ENCODE measurements at places on chromosomes 3 and 15. TPM values are rescaled to one million over a fixed set of nuclear protein-coding genes. Genes with fewer than 3 reads are reported as not detected.

DNA sequence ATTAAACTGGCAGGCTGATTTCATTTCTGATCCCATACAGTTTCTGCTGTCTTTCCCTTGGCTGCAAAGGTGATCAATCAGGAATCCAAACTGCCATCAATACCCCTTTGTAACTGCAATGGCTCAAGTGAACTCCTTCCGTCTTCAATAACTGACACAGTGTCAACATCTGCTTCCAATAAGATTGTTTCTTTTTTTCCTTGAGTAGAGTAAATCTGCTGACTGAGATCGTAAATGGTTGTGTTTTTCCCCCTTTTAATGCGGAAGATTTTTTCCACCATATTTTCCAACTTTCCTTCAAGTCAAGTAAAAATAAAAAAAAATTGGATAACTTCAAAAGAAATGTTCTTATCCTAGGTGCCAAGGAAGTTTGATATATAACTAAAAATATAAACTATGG, 48.7 kb downstream of the VGLL3 start:
- DNase-seq = no peak

DNA sequence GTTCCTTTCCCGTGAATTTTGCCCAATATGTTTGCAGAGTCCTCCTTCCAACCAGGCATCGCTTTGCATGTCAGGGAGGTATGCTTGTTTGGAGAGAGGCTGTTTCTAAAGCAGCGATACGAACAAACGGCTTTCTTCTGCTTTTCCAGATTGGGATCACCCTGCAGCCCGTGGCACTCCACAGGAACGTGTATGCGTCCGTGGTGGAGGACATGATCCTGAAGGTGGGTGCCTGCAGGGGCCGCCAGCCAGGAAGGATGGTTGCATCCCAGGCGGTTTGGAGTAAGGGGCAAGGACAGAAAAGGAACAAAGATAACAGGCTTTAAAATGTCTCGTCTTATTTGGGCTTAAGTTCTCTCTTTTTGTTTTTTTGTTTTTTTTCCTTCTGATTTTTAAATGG, 17.5 kb downstream of the MAP6D1 start:
- DNase-seq = no peak

The NOX5 gene
- polyA plus RNA-seq = 0.60 TPM

The ALG3 gene
- 23.6 TPM for polyA plus RNA-seq

DNA sequence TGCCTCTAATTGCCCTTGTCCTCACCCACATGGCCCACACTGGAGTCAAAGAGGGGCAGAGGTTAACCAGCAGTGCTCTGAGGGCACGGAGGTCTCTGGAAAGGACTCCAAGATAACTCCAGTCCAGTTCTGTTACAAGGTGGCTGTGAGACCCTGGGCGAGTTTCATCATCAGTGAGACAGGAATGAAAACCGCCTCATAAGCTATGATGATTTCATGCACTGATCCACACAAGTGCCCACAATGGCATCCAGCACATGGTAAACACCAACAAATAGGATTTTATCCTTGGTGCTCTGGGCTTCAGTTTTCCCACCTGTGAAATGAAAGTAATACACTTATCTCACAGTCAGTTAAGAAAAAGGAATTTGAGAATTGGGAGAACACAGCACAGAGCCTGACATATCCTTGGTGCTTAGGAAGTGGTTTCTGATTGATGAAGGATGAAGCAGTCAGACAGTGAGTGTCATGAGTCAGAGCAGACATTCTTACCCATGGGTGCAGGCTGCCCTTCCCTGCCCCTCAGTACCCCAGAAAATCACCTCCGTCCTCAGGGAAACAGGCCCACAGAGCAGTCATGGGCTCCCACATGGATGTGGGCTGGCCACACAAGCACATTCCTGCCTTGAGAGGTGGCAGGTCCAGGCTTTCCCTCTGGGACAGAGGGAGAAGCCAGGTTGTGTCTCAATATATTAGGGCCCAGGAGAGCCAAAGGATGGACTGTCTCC, 48.4 kb downstream of the DAPK2 start:
- no peak for DNase-seq

DNA sequence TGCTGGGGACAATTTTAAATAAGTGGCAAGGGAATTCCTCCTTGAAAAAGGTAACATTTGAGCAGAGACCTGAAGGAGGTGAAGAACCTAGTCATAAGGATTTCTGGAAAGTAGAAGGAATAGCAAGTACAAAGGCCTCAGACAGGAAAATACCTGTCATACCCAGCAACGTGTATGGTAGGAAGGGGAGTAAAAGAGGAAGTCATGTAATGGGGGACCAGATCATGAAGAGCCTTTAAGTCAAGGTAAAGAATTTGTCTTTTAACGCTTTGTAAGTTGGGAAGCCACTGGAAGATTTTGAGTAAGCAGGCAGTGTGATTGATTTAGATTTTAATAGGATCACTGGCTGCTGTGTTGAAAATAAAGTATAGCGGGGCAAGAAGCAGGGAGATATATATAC, 43.4 kb upstream of the FAH start:
- no peak for DNase-seq

DNA sequence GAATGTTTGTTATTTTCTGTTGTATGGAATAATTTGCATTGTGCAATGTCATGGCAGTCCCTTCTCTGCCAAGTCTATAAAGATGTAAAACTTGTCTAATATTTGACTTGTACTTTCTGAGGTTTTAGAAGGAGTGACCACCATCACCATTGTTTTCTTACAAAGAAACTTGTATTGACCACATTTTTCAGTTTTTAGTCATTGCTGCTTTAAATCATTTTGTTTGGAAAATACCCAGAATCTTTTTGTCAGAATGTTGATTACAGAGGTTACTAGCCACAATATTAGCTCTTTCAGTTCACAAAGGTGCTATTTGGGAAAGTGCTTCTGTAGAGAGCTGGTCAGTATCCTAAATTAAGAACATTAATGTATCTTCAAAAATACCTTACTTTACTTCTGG, 532.4 kb upstream of the GBE1 start:
- no peak for DNase-seq

- no peak for DNase-seq
Observed at GRCh38 chr3:66454464-66454859, 46.4 kb downstream of the LRIG1 start.

DNA sequence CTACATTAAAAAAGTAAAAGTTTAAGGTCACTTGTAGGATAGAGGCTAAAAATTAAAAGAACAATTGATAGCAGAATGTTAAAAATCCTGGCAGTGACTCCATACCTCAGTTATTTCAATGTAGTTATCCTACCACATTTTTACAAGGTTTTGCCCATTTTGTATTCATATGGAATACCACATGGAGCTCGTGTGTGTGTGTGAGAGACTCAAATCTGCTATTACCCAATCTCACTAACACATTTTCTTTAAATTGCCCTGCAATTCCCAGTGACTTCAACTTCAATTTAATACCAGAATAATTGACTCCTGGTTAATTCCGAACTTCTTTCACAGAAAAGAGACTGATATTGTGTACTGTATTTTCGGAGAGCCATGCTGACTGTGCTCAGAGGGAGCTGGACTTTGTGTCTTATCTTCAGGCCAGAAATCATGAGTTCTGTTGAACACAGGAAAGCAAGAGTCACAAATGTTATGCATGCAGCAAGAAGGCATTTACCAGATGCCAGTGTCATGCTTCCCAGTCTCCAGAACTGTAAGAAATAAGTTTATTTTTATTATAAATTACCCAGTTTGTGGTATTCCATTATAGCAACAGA, 529.0 kb upstream of the NECTIN3 start:
- no peak for DNase-seq

The TUSC7 gene
- polyA plus RNA-seq = not detected

DNA sequence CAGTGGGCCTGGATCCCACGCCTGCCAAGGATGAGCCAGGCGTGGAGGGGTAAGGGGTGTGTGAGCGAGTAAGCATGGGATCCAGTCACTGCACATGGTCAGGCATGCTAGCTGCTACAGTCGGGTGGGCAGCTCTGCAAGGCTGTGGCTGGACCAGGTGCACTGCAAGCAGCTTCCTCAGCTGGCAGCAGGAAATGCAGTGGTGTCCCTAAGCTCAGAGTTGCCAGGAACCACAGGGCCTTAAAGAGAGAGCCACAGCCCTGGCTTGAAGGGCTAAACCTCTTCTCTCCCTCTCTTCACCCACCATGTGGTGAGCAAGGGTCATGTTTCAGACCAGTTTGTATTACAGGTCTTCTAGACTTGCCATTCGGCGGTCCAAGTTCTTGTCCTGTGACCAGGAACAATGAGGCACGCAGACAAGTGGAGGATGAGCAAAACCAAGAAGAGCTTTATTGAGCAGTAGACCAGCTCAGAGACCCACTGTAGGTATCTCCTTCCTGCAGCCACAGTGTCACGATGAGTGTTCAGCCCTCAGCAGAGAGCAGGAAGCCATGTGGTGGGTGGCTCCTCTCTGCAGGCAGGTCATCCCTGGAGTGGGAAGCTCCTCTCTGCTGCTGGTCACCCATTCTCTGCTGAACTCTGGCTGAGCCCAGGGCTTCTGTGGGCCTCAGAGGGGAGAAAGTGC, 511.9 kb downstream of the PYDC2 start:
- no peak for DNase-seq

Measured in left renal pelvis (tissue), 4 donors.